ENCODE measurements at places on chromosomes 2 and 18. TPM values are rescaled to one million over a fixed set of nuclear protein-coding genes. Genes with fewer than 3 reads are reported as not detected.

Gene EN1
- total RNA-seq = not detected

Gene SLC11A1
- under 0.01 TPM for total RNA-seq

Gene OR6B3
- not detected for total RNA-seq

Gene CDH7
- total RNA-seq = not detected

Gene ALKAL2
- total RNA-seq = not detected

Gene PPP1R1C
- total RNA-seq = under 0.01 TPM

Gene INPP5D
- total RNA-seq = 26.1 TPM
